ENCODE measurements at places on chromosomes 3 and 15. TPM values are rescaled to one million over a fixed set of nuclear protein-coding genes. Genes with fewer than 3 reads are reported as not detected.

- DNase-seq = no peak
These were observed 7.7 kb downstream of the PLSCR1 start for GRCh38 chr3:146536681-146537080.

- no peak for DNase-seq
These were observed 17.0 kb downstream of the LRCH3 start for GRCh38 chr3:197807969-197808587.

DNA sequence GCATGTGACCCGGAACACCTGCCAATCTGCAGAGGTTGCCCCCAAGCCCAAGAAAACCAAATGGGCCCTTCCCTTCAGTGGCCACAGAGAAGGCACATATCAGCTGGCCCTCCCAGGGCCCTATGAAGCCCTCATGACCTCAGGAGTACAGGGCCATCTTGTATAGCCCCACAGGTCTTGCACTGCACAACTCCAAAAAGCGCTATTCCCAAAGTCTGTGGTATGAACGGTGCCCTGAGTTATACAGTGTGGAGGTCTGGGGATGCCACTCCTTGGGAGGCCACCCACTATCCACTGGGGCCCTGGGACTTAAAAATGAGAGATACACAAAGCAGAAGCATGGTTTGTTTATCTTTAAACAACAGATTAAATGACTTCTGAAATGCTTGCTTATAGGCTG is 61.5 kb downstream of the CAPN7 start:
- DNase-seq = no peak

DNA sequence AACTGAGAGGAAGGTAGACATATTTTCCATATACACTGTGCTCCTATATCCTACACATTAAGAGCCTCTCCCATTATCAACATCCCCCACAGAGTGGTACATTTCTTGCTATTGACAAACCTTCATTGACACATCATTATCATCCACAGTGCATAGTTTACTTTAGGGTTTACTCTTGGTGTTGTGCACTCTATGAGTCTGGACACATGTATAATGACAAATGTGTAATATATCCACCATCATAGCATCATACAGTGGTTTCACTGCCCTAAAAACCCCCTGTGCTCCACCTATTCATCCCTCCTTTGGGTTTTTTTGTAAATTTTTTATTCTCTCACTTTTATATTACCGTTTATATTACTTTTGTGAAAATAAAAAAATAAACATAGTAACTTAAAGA is 22.2 kb upstream of the CLDN18 start:
- DNase-seq = no peak

TJP1 gene
- 236 TPM for total RNA-seq

- no peak for DNase-seq
These were observed 498.0 kb upstream of the PROK2 start for GRCh38 chr3:72282918-72283317.

DNA sequence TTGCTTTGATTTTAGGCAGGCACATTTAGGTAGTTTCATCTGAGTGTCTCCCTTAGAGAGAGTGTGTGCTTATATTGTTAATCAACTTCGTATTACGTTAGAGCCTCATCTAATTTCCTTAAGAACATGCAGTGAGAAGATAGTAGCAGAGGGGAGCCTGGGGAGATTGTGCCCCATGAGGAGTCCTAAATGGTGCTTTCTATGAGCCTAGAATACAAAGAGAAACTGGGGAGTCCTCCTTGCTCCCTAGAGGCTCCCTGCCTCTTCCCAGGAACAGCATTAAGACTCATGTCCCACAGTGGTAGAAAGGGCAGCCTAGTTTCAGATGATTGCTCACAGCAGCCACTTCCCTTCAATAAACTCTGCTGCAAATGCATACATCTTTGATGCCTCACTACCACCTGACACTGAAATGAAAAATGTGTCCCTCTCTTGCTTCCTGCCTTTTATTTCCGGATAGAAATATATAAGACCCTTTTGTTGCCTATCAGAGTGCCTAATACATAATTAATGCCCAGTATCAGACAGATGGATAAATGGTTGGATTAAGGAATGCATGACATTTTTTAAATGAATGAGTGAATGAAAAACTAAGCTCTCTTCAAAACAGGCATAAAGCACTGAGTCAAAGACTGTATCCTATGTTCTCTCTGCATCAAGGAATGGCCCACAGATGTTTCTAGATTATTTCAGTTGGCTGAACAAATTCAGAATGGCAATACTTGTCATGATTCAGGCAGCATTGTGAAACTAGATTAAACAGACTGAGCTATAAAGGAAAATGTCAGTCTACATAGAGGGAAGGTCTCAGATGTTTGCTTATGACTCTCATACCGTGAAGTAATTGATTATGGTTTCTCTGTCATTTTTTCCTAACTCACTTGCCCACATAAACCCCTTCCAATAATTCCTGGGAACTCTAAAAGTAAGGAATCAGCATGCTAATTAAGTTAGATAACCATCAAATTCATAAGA is 362.1 kb downstream of the LRRC3B start:
- no peak for DNase-seq

KLF15 gene
- total RNA-seq = 42.2 TPM

GRCh38 chr3:167330993-167331785 is 48.9 kb downstream of the ZBBX start:
- no peak for DNase-seq

GRCh38 chr3:137249311-137249940 is 291.6 kb downstream of the IL20RB start:
- no peak for DNase-seq

CLSTN2 gene
- total RNA-seq = 72.1 TPM

GRCh38 chr15:100601163-100601562 is 821 bp downstream of the LINS1 start:
- DNase-seq = no peak

DNA sequence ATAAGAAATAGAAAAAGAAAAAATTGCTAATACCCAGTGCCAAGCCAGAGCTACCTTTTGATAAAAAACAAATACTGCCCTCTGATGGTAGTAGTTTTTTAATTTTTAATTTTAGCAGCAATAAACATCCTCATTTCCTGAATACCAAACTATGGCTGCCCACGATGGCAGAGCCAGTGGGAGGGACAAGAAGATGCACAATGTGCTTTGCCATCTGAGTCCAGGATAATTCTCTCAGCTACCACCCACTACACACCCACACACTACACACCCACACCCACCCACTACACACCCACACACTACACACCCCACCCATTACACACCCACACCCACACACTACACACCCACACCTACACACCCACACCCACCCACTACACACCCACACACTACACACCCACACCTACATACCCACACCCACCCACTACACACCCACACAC is 17.8 kb downstream of the CEP19 start:
- DNase-seq = no peak

Data from dorsolateral prefrontal cortex (tissue), 122 donors.